Activated CD4-positive, alpha-beta memory T cell treated with anti-CD3 and anti-CD28 coated beads, Interleukin-2, amount 10 ng/mL, durations not matched to agents 7 days and 5 days (primary cell): ENCODE measurements at places on chromosomes 2 and 18. TPM values are rescaled to one million over a fixed set of nuclear protein-coding genes. Genes with fewer than 3 reads are reported as not detected.

DNA sequence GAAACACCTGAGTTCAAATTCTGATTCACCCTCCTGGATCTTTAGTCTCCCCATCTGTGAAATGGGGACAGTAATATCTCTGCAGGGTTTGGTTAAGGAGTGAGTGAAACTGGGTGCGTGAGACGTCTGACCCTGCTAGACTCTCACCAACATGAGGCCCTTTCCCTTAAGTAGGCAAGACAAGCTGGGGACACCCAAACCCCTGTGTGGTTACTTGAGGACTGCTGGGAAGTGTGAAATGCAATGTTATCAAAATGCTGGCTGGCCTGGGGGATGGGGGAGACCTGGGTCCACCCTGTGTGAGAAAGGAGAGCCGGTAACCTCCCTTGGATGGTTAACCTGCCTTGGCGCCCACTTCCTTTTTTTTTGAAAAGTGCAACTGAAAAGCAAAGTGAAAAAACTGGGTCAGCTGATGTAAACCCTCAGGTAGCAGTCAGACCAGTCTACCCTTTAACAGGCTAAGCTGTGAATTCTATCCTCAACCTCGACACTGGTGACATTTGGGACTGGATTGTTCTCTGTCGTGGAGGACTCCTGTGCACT, 82.3 kb downstream of the INPP5D start:
- H3K4me3 ChIP-seq, result peak overlapping the region; percentile 46
- H3K36me3 ChIP-seq, result peaks cover 84% of the 10 kb centered on the region
- DNase-seq, result peak; percentile 73
- peaks cover 53% of the 10 kb centered on the region for H3K4me1 ChIP-seq
- no peaks in the 10 kb centered on the region for H3K27me3 ChIP-seq

DNA sequence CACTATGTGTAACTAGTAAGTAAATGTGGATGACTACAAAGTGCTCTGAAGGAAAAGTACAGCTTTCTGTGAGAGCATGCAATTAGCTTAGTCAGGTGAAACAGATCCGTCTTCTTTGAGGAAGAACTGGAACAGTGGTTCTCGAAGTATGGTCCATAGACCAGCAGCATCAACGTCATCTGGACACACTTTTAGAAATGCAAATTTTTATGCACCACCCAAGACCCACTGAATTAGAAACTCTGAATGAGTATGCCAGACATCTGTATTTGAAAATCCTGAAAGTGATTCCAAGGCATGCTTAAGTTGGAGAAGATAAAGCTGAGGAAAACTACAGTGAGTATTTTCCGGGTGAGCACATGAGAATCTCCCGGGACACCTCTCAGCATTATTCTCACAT, 130.7 kb upstream of the SPHKAP start:
- H3K4me1 ChIP-seq, result no peaks in the 10 kb centered on the region
- no peaks in the 10 kb centered on the region for H3K27me3 ChIP-seq
- DNase-seq, result no peak
- H3K27ac ChIP-seq, result no peak overlapping the region

GRCh38 chr2:134717286-134718022, 1.3 kb downstream of the TMEM163 start:
- no peak for DNase-seq
- no peak overlapping the region for H3K27ac ChIP-seq
- peak overlapping the region; percentile 55 for H3K4me3 ChIP-seq
- peaks cover 44% of the 10 kb centered on the region for H3K4me1 ChIP-seq

DNA sequence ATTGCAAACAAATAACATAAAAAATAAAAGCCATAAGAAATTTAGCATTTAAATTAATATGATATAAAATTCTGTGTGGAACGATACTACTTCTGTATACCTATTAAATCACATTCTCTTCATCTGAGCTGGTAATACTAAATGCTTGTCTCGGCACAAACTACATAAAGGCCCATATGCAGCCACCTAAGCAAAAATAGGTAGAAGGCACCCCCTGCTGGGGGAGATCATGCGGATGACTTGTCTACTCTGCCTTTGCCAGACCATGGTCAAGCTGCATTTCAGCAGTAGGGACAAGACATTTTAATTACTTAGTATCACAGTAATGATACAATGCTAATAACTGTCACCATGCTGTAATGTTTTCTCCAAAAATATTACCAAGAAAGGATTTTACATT, 108.0 kb downstream of the CDH19 start:
- H3K4me1 ChIP-seq, result no peaks in the 10 kb centered on the region
- no peak overlapping the region for H3K4me3 ChIP-seq
- H3K27me3 ChIP-seq, result no peaks in the 10 kb centered on the region

Gene DSC1
- total RNA-seq, result not detected

GRCh38 chr2:241720099-241720498, 14.3 kb upstream of the D2HGDH start:
- no peaks in the 10 kb centered on the region for H3K27me3 ChIP-seq
- no peak for DNase-seq
- H3K4me3 ChIP-seq, result no peak overlapping the region
- H3K36me3 ChIP-seq, result peaks cover 46% of the 10 kb centered on the region
- no peak overlapping the region for H3K27ac ChIP-seq

DNA sequence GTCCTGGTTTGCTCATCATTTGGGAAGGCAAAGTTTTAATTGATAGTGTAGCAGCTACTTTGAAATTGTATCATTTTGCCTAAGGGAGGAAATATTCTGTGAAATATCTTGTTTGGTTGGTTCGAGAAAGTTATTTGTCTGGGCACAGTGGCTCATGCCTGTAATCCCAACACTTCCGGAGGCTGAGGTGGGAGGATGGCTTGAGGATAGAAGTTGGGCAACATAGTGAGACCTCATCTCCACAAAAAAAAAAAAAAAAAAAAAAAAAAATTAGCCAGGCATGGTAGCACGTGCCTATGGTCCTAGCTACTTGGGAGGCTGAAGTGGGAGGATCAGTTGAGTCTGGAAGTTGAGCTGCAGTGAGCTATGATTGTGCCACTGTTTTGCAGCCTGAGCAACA, 3.1 kb upstream of the ADGRF3 start:
- DNase-seq, result no peak
- H3K4me1 ChIP-seq, result peaks cover 41% of the 10 kb centered on the region
- no peak overlapping the region for H3K4me3 ChIP-seq

Gene GDF7
- total RNA-seq, result not detected

- H3K36me3 ChIP-seq, result no peaks in the 10 kb centered on the region
- H3K4me3 ChIP-seq, result no peak overlapping the region
- no peaks in the 10 kb centered on the region for H3K4me1 ChIP-seq
- no peaks in the 10 kb centered on the region for H3K27me3 ChIP-seq
- H3K27ac ChIP-seq, result no peak overlapping the region
These were observed 404.4 kb downstream of the TRIB2 start for GRCh38 chr2:13121096-13121495.

- H3K4me3 ChIP-seq, result no peak overlapping the region
- no peak for DNase-seq
- no peaks in the 10 kb centered on the region for H3K27me3 ChIP-seq
- no peaks in the 10 kb centered on the region for H3K4me1 ChIP-seq
These were observed 777.4 kb downstream of the DSC3 start for GRCh38 chr18:30265190-30265589.

- peaks cover 6% of the 10 kb centered on the region for H3K27me3 ChIP-seq
- H3K4me3 ChIP-seq, result no peak overlapping the region
- H3K36me3 ChIP-seq, result peaks cover under 1% of the 10 kb centered on the region
- peaks cover 35% of the 10 kb centered on the region for H3K4me1 ChIP-seq
These were observed 1.3 kb downstream of the RTP5 start for GRCh38 chr2:241870611-241871537.

DNA sequence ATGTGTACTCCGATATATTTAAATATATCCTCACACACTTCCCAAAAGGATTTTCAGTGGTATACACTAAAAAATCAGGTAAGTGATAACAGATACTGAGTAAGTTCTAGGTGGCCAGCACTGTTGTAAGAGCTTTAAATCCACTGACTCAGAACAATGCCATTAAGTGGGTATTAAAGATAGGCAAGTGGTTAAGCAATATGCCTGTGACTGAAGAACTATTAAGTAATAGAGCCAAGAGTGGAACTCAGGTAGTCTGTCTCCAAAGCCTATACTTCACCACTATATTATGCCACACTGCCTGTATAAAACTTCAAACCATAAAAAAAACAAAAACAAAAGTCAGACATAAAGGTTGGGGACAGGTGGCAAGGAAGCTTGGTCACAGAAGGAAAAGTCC, 37.2 kb downstream of the THUMPD2 start:
- DNase-seq, result no peak
- H3K27ac ChIP-seq, result no peak overlapping the region
- no peaks in the 10 kb centered on the region for H3K27me3 ChIP-seq
- peaks cover 2% of the 10 kb centered on the region for H3K4me1 ChIP-seq
- no peak overlapping the region for H3K4me3 ChIP-seq
- peaks cover 60% of the 10 kb centered on the region for H3K36me3 ChIP-seq

Gene B3GNT7
- total RNA-seq, result not detected

Gene FAHD2B
- total RNA-seq, result 21.0 TPM

DNA sequence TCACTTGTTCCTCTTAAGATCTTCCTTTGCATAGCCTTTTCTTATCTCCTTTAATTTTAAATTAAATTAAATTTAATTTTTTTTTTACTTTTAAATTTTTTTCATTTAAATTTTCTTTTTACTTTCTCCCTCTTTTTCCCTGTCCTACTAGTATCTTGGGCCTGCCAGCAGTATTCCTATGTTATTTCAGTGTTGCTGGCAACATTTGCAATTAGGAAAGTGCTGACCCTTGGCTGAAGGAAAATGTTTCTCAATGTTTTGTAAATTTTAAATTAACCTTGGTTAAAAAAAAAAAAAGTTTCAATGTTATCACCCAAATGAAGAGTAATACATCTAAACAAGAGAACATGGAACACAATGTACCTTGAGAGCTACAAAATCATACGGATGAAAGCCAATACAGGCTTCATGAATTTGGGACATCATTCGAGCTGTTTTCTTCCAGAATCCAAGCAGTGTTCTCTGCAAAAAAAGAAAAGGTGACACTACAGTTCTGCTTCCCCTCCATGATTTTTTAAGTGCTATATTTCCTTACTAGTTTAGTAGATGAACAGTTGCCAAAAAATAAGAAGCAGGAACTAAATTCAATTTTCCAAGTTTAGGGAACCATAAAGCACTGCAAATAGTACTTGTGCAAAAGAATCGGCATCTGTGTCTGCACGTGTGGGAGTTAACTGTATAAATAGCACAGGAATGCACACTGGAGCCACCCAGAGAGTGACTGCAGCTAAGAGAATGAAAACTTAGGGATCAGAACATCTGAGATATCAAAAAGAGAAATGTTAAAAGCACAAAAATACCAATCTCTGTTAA, 55.8 kb downstream of the ICA1L start:
- no peak overlapping the region for H3K27ac ChIP-seq
- no peaks in the 10 kb centered on the region for H3K27me3 ChIP-seq

- no peak overlapping the region for H3K27ac ChIP-seq
- no peak for DNase-seq
- no peaks in the 10 kb centered on the region for H3K27me3 ChIP-seq
- no peaks in the 10 kb centered on the region for H3K4me1 ChIP-seq
These were observed 442.2 kb upstream of the CWC22 start for GRCh38 chr2:180449171-180449915.

DNA sequence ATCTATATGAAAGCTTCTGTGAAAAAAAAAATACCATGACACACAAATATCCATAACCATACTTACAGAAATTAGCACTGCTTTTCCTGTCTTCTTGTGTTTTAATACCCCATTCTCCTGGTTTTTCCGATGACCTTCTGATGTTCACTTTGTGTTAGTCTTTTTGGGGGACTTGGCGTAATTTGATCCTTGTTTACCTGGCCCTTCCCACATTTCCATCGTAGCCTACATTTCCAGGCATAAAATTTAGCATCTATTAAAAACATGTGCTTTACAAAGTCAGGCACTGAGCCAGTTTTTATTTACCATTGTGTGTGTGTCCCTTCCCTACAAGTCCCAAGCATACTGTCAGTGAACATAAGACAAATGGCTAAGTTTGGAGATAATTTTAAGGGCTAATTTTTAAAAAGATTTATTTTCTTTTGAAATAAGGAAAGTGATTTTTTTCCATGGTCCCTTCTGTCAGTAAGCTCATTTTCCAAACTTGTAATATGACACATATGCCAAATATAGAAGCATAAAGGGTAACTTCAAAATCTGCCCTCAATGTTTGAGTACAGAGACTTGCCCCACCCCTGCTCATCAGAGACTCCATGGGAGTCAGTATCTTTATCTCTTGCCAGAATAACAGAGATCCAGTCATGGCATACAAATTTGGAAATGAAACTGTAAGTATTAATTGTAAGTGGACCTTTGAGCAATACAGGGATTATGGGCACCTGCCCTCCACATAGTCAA, 27.3 kb downstream of the SESTD1 start:
- peaks cover 28% of the 10 kb centered on the region for H3K4me1 ChIP-seq
- no peaks in the 10 kb centered on the region for H3K27me3 ChIP-seq
- no peak overlapping the region for H3K27ac ChIP-seq
- no peaks in the 10 kb centered on the region for H3K36me3 ChIP-seq
- no peak for DNase-seq

DNA sequence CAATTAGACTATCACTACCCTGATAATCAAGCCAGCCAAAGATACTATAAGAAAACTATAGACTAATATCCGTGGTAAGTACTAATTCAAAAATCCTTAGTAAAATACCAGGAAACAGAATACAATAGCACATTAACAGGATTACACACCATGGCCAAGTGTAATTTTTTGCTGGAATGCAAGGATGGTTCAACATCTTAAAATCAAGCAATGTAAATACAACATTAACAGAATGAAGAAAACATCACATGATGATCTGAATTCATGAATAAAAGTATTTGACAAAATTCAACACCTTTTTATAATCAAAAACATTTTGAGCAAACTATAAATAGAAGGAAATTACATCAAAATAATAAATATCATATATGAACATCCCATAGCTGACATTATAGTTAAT, 350.7 kb upstream of the LRRTM1 start:
- no peaks in the 10 kb centered on the region for H3K36me3 ChIP-seq
- DNase-seq, result no peak
- no peak overlapping the region for H3K4me3 ChIP-seq
- no peak overlapping the region for H3K27ac ChIP-seq

DNA sequence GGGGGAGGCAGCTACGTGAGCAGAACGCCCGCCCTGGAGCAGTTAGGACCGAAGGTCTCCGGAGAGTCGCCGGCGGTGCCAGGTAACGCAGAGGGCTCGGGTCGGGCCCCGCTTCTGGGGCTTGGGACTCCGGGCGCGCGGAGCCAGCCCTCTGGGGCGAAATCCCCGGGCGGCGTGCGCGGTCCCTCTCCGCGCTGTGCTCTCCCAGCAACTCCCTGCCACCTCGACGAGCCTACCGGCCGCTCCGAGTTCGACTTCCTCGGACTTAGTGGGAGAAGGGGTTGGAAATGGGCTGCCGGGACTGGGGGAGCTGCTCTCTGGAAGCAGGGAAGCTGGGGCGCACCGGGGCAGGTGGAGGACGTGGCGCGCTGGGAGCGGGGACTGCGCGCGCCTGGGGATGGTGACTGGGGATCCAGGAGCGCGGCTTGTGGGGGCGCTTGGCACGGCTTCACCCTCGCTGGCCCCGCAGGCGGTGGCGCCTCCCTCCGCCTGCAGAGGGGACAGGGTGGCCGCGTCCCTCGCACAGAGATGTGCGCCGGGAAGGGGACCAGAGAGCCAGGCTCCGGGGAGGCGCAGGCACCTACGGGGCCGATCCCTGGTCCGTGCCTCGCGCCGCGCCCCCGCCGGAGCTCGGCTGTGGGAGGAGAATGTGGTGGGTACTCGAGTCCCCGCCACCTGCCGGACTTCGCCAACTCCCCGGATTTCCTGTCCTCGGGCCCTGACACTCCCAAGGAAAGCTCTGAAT, 688 bp downstream of the CDH20 start:
- no peak overlapping the region for H3K4me3 ChIP-seq
- H3K4me1 ChIP-seq, result no peaks in the 10 kb centered on the region
- no peak overlapping the region for H3K27ac ChIP-seq
- H3K36me3 ChIP-seq, result no peaks in the 10 kb centered on the region

GRCh38 chr18:52816121-52816520, 476.1 kb downstream of the DCC start:
- no peak overlapping the region for H3K4me3 ChIP-seq
- no peaks in the 10 kb centered on the region for H3K4me1 ChIP-seq
- no peaks in the 10 kb centered on the region for H3K27me3 ChIP-seq
- no peak overlapping the region for H3K27ac ChIP-seq
- DNase-seq, result no peak
